ENCODE measurements at places on chromosomes 7 and 10. TPM values are rescaled to one million over a fixed set of nuclear protein-coding genes. Genes with fewer than 3 reads are reported as not detected.

DNA sequence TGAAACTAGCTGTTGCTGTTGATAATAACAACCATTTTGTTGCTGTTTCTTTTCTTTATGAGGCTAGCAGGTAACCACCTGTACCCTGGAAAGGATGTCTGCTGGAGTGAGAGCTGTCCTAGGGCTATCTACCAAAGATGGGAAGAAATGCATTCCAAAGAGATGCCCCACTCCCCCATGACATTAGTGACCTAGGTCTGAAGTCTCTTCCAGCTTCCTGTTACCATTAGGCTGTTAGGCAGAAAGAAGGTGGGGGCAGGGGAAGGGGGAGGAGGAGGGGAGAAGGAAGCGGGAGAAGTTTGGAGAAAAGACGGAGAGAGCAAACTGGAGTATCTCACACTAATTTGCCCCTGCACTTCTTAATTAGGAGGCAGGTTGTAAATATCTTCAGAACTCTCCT is 118.5 kb downstream of the ABLIM1 start:
- DNase-seq: no peak
- H3K4me1 ChIP-seq: no peaks in the 10 kb centered on the region
- peaks cover 40% of the 10 kb centered on the region for H3K36me3 ChIP-seq
- no peak overlapping the region for H3K4me3 ChIP-seq
- H3K27me3 ChIP-seq: no peaks in the 10 kb centered on the region

DNA sequence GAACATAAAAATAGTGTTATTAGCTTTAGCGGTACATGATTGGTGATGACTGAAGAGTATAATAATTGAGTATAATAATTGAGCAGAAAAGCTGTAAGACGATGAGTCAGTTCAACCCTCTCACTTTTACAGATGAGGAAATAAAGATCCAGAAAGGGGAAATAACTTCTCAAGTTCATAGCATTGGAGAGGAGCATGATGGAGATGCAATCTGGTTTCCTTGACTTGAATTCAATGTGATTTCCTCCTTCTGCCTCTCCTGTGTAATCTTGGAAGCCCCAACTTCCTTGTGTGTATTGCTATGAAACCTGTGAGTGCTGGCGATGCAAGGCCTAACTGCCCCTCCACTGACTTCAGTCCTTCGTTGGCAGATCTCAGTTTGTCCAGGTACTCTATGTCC is 265.1 kb downstream of the LRMDA start:
- H3K4me1 ChIP-seq: no peaks in the 10 kb centered on the region
- no peaks in the 10 kb centered on the region for H3K27me3 ChIP-seq
- DNase-seq: no peak
- no peak overlapping the region for H3K27ac ChIP-seq

DNA sequence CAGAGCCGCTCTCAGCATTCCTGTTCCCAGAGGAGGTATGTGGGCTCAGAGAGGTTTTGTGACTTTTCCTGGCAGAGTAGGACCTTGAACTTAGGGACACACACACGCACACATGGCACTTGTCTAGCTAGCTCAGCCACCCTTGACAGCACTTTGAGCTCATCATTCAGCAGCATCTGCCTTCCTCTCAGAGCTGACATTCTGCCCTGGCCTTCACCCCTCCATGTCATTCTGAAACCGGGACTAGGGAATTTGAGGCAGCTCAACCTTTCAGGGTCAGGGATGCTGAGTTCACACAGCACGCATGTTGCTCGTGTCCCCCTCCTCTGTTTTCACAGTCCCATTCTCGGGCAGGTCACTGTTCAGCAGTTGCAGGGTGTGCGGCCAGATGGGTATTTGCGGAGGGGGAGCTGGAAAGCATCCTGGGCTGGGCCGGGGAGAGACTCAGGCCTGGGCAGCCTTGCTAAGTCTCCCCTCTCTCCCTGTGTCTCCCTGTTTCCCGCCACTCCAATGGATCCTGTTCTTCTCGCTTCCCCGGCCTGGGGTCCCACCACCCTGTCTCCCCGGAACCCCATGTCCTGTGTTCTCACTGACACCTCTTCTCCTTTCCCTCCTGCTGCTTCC is 78.0 kb downstream of the COL13A1 start:
- no peaks in the 10 kb centered on the region for H3K27me3 ChIP-seq
- no peak for DNase-seq
- H3K27ac ChIP-seq: no peak overlapping the region

- no peak overlapping the region for H3K4me3 ChIP-seq
- no peak for DNase-seq
- H3K4me1 ChIP-seq: no peaks in the 10 kb centered on the region
- H3K27ac ChIP-seq: no peak overlapping the region
- no peaks in the 10 kb centered on the region for H3K36me3 ChIP-seq
Observed at GRCh38 chr7:11437994-11438393, 394.0 kb downstream of the THSD7A start.

DNA sequence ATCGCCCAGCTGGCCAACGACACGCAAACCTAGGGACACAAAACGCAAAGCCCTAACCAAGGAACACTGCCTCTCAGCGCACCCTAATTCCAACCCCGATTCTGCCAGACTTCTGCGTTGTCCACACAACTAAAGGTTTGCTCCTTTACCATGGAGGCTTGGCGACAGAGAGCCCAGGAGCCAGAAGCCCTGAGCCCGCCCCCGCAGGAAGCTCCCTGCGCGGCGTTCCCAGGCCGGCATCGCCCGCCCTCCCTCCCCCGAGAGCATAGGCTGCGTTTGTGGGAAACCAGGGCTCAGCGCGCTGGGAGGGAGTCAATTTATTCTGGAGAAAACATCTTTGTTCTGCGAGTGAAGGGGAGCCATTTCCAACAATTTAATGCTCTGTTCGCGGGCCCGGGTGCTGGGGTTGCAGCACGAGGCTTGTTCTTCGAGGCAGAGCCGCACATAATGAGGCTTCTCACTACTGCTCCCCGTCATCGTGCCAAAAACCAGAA is 103.9 kb downstream of the GRID1 start:
- H3K4me1 ChIP-seq: no peaks in the 10 kb centered on the region
- H3K27me3 ChIP-seq: no peaks in the 10 kb centered on the region
- H3K27ac ChIP-seq: no peak overlapping the region
- no peak overlapping the region for H3K4me3 ChIP-seq

- no peaks in the 10 kb centered on the region for H3K27me3 ChIP-seq
- no peaks in the 10 kb centered on the region for H3K4me1 ChIP-seq
- DNase-seq: no peak
- H3K4me3 ChIP-seq: no peak overlapping the region
- H3K36me3 ChIP-seq: no peaks in the 10 kb centered on the region
Observed at GRCh38 chr7:128876978-128877755, 14.5 kb downstream of the ATP6V1F start.

DNA sequence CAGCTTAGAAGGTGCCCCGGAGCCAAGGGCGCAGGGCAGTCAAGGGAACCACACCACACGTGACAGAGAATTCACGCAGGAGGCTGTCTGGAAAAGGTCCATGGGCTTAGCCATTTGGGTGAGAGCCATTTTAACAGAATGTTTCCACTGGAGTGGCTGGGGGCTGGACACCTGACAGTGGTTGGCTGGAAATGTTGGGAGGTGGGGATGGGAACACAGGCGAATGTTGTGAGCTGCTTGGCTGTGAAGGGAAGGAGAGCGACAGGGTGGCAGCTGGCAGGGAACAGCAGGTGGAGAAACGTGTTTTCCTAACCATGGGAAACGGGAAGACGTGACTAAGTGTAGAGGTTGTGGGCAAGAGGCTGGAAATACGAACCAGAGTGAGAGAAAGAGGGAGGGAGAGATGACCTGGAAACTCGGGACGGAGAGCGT is 100.5 kb upstream of the ZNF32 start:
- no peak for DNase-seq
- H3K4me3 ChIP-seq: no peak overlapping the region
- H3K36me3 ChIP-seq: no peaks in the 10 kb centered on the region
- no peaks in the 10 kb centered on the region for H3K27me3 ChIP-seq

DNA sequence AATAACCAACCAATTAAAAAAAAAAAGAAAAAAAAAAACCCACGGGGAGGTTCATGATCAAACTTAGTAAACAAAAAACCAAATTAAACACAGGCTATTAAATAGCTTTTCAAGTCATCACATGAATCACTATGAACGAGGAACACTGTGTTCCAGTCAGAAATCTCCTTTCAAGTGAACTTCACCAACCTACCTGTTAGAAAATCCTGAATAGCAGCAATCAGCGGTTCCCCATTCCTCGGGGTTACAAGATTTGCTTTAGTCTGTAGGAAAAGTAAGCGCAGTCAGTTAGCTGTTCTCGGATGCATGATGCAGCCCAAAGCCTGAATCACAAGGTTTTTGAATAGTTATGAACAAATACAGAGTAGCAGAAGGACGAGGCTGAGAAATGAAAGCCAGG is 19.0 kb downstream of the POLR3A start:
- no peak overlapping the region for H3K27ac ChIP-seq
- no peaks in the 10 kb centered on the region for H3K4me1 ChIP-seq
- DNase-seq: no peak
- no peak overlapping the region for H3K4me3 ChIP-seq
- peaks cover 98% of the 10 kb centered on the region for H3K36me3 ChIP-seq
- H3K27me3 ChIP-seq: no peaks in the 10 kb centered on the region

DNA sequence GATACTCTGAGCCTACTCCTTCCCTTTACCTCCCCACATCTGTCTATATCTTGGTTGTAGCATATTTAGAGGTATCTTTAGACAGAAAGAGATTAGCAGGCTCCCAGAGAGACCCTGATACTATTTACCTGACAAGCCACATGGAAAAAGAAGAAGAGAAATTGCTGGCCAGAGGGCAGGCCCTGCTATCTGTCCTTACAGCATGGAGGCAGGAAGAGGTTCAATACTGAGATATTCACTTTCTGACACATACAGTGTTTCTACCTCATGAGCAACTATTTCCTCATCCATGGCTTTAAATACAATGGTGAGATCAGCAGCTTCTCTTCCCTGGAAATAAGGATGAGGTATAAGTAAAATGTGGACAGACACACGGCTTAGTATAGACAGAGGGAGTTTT is 33.9 kb upstream of the TSPAN13 start:
- H3K27ac ChIP-seq: no peak overlapping the region
- H3K36me3 ChIP-seq: no peaks in the 10 kb centered on the region
- DNase-seq: no peak
- H3K27me3 ChIP-seq: no peaks in the 10 kb centered on the region
- no peaks in the 10 kb centered on the region for H3K4me1 ChIP-seq
- H3K4me3 ChIP-seq: no peak overlapping the region

- no peak for DNase-seq
- no peaks in the 10 kb centered on the region for H3K36me3 ChIP-seq
- no peaks in the 10 kb centered on the region for H3K4me1 ChIP-seq
Observed at GRCh38 chr7:41104631-41105030, 598.3 kb downstream of the INHBA start.

- H3K4me1 ChIP-seq: no peaks in the 10 kb centered on the region
- no peak overlapping the region for H3K27ac ChIP-seq
Observed at GRCh38 chr10:35592441-35592840, 12.7 kb upstream of the GJD4 start.

- no peaks in the 10 kb centered on the region for H3K4me1 ChIP-seq
- H3K27ac ChIP-seq: no peak overlapping the region
Observed at GRCh38 chr7:23469150-23469960, 936 bp downstream of the IGF2BP3 start.

DNA sequence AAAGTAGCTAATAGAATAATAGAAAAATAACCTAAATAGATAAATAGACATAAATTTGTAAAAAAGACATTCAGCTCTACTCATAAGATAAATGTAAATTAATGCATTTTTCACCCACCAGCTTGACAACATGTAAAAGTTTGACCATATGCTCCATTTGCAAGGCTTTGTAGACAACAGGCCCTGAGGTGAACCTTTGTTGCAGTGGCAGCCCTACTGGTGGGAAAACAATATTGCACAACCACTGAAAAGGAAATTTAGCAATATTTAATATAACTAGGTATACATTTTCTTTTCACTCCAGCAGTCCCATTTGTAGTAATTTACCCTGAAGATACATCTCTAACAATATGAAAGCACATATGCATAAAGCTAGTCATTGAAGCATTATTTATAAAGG is 39.0 kb upstream of the ADRA2A start:
- H3K36me3 ChIP-seq: no peaks in the 10 kb centered on the region
- no peaks in the 10 kb centered on the region for H3K27me3 ChIP-seq
- H3K27ac ChIP-seq: no peak overlapping the region

The NUTM2D gene
- 8.0 TPM for total RNA-seq

The ZNF485 gene
- total RNA-seq: 7.9 TPM

The MLXIPL gene
- 64.3 TPM for total RNA-seq

The XRCC2 gene
- total RNA-seq: 2.0 TPM

The COX15 gene
- 30.6 TPM for total RNA-seq

The PTPN20 gene
- total RNA-seq: 2.0 TPM

The FLNC gene
- total RNA-seq: 10.8 TPM
